ENCODE measurements at places on chromosomes 11 and 22. TPM values are rescaled to one million over a fixed set of nuclear protein-coding genes. Genes with fewer than 3 reads are reported as not detected.

DNA sequence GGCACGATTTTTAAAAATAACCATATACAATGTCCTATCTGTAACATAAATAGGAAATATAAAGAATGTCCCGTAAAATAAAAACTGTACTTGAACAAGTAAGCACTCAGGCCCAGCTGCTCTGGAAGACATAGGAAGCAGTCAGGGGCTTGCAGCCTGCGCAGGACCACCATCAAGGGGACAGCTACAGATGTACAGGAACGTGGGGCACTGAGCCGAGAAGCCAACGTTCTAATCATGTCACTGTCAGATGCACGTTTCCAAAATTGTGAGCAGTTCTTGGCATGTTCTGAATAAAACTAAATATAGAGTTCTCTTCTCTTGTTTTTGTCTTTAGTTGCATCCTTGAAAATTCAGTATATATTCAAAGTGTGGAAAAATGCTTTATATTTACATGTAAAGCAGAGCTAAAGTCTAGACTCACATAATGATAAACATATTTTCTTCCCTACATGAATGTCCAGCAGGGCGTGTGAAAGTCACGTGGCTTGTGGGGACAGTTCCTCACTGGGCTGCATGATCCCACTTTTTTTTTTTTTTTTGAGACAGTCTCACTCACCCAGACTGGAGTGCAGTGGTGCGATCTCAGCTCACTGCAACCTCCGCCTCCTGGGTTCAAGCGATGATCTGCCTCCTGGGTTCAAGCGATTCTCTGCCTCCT, 28.4 kb upstream of the TSPAN18 start:
- DNase-seq, result no peak
- H3K36me3 ChIP-seq, result no peaks in the 10 kb centered on the region
- no peaks in the 10 kb centered on the region for H3K4me1 ChIP-seq

GRCh38 chr11:116101902-116102301, 597.7 kb upstream of the CADM1 start:
- H3K27ac ChIP-seq, result no peak overlapping the region
- H3K4me3 ChIP-seq, result no peak overlapping the region
- no peaks in the 10 kb centered on the region for H3K36me3 ChIP-seq

DNA sequence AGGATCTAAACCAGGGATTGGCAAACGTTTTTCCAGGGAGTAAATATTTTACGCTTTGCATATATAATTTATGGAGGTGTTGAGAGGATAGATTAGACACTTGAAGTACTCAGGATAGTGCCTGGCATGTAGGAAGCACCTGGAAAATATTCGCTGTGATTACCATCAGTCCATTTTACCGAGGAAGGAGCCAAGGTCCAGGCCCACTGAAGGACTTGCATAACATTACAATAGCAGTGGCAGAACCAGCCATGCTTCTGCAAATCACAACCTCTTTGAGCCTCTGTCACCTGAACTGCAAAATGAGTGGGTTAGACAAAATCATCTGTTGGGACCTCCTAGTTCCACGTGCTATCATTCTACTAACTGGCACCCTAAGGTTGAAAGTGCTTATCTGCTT, 5.4 kb downstream of the FUT4 start:
- H3K4me1 ChIP-seq, result peaks cover 55% of the 10 kb centered on the region
- no peaks in the 10 kb centered on the region for H3K36me3 ChIP-seq
- no peak for DNase-seq
- no peak overlapping the region for H3K4me3 ChIP-seq
- H3K27me3 ChIP-seq, result no peaks in the 10 kb centered on the region

- H3K27me3 ChIP-seq, result no peaks in the 10 kb centered on the region
- DNase-seq, result no peak
- no peak overlapping the region for H3K4me3 ChIP-seq
These were observed 1430.1 kb downstream of the LRRC4C start for GRCh38 chr11:40029391-40029790.

DNA sequence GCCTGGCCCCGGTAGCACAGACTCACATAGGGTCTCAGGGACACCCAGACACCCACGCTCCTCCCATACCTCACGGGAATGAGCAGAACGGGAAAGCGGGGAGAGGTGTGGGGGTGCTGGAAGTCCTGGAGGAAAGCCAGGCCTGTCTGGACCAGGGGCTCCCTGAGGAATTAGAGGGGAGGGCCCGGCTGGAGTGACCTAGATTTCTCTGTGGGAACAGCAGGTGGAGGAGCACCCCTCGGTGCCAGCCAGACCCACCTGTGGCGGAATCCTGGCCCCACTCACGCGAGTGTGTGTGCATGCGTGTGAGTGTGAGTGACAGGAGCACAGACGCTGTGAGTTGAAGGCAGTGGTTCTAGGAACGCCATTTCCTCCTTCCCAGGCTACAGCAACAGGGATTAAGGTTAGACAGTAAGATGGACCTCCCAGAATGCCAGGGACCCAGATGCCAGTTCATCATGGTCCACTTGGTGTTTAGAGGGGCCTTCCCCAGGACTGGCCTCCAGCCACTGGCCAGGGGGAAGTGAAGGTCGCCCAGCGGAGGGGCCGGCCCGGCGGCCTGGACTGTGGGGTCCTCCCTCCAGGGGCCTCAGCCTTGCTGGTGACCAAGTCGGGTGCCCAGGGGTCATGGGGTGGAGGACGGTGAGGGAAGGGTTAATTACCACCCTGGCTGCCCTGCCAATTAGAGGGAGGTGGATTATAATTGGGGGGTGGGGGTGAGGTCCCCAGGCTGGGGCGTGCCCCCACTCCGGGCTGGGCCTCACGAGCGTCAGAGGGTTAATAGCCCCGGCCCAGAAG, 1.0 kb downstream of the PKP3 start:
- no peaks in the 10 kb centered on the region for H3K27me3 ChIP-seq
- H3K4me1 ChIP-seq, result peaks cover 33% of the 10 kb centered on the region
- H3K36me3 ChIP-seq, result no peaks in the 10 kb centered on the region
- H3K4me3 ChIP-seq, result no peak overlapping the region
- no peak for DNase-seq

- no peaks in the 10 kb centered on the region for H3K27me3 ChIP-seq
- peak overlapping the region; percentile 25 for H3K27ac ChIP-seq
- peaks cover 4% of the 10 kb centered on the region for H3K4me1 ChIP-seq
- peak overlapping the region; percentile 80 for H3K4me3 ChIP-seq
These were observed 833 bp downstream of the SCUBE2 start for GRCh38 chr11:9090488-9091043.

GRCh38 chr11:12377106-12377823, at the start of gene PARVA:
Gene PARVA, plus strand, starts transcription at chr11:12377571. Its CDS starts 77 bp downstream, at chr11:12377648.
- H3K27me3 ChIP-seq, result no peaks in the 10 kb centered on the region
- no peak for DNase-seq
- H3K27ac ChIP-seq, result peak within 1 kb of the TSS; percentile 93
- no peaks in the 10 kb centered on the region for H3K36me3 ChIP-seq
- peak within 1 kb of the TSS; percentile 60 for H3K4me3 ChIP-seq

DNA sequence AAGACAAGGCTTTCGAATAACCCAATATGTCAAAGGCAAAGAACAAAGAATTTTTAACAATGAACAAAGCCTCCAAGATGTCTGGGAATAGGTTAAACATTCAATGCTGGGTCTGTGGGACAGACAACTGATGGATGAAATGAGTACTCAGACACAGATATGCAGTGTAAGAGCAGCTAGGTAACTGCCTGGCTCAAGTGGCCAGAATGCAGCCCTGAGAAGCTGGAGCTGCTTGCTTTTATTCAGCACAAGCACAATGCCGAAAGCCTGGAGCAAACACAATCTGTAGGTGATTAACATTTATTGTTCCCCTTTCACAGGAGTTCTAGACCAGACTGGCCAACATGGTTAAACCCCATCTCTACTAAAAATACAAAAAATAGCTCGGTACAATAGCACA, 24.0 kb downstream of the GLYAT start:
- no peak overlapping the region for H3K27ac ChIP-seq
- H3K4me3 ChIP-seq, result no peak overlapping the region
- DNase-seq, result no peak
- no peaks in the 10 kb centered on the region for H3K4me1 ChIP-seq
- no peaks in the 10 kb centered on the region for H3K27me3 ChIP-seq
- no peaks in the 10 kb centered on the region for H3K36me3 ChIP-seq

GRCh38 chr11:111205632-111206385, 39.7 kb upstream of the POU2AF2 start:
- H3K27ac ChIP-seq, result no peak overlapping the region
- H3K4me1 ChIP-seq, result no peaks in the 10 kb centered on the region
- no peaks in the 10 kb centered on the region for H3K36me3 ChIP-seq

GRCh38 chr11:44065161-44065661, 859 bp upstream of the ACCS start:
- H3K4me1 ChIP-seq, result peaks cover 19% of the 10 kb centered on the region
- H3K27me3 ChIP-seq, result no peaks in the 10 kb centered on the region
- H3K27ac ChIP-seq, result peak overlapping the region; percentile 83

GRCh38 chr22:24894220-24894975, 52.1 kb downstream of the LHFPL7 start:
- no peaks in the 10 kb centered on the region for H3K27me3 ChIP-seq
- H3K4me1 ChIP-seq, result peaks cover 10% of the 10 kb centered on the region
- no peak for DNase-seq
- no peaks in the 10 kb centered on the region for H3K36me3 ChIP-seq
- peak overlapping the region; percentile 57 for H3K27ac ChIP-seq

DNA sequence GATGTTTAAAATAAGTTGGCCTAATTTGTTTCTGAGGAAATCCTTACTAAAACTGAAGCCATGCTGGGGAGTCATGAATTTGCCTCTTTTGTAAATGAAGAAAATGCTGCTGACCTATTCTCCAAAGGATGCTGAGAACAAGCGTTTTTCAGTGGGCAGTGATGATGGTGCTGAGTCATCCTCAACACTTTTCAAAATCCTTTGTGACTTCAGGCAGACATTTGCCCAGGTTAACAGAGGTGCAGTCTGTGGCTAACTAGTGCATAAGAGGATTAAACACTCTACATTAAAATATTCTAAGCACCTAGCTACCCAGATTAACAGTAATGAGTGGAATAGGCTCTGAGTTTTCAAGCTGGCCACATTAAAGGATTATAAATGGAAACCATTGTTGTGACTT, 509.0 kb downstream of the DLG2 start:
- no peaks in the 10 kb centered on the region for H3K36me3 ChIP-seq
- no peaks in the 10 kb centered on the region for H3K4me1 ChIP-seq
- no peak overlapping the region for H3K4me3 ChIP-seq
- no peak for DNase-seq
- H3K27me3 ChIP-seq, result no peaks in the 10 kb centered on the region

- H3K4me3 ChIP-seq, result no peak overlapping the region
- no peaks in the 10 kb centered on the region for H3K36me3 ChIP-seq
- no peak overlapping the region for H3K27ac ChIP-seq
- H3K27me3 ChIP-seq, result no peaks in the 10 kb centered on the region
- no peak for DNase-seq
These were observed 46.9 kb upstream of the SLC22A25 start for GRCh38 chr11:63290285-63290684.

GRCh38 chr11:9820260-9820659, 156.4 kb downstream of the SWAP70 start:
- no peaks in the 10 kb centered on the region for H3K27me3 ChIP-seq
- no peak overlapping the region for H3K4me3 ChIP-seq
- no peak overlapping the region for H3K27ac ChIP-seq
- no peak for DNase-seq

- DNase-seq, result no peak
- H3K36me3 ChIP-seq, result no peaks in the 10 kb centered on the region
- no peak overlapping the region for H3K27ac ChIP-seq
- H3K4me1 ChIP-seq, result no peaks in the 10 kb centered on the region
- no peak overlapping the region for H3K4me3 ChIP-seq
- no peaks in the 10 kb centered on the region for H3K27me3 ChIP-seq
These were observed 499.8 kb upstream of the CHORDC1 start for GRCh38 chr11:90722552-90723190.

DNA sequence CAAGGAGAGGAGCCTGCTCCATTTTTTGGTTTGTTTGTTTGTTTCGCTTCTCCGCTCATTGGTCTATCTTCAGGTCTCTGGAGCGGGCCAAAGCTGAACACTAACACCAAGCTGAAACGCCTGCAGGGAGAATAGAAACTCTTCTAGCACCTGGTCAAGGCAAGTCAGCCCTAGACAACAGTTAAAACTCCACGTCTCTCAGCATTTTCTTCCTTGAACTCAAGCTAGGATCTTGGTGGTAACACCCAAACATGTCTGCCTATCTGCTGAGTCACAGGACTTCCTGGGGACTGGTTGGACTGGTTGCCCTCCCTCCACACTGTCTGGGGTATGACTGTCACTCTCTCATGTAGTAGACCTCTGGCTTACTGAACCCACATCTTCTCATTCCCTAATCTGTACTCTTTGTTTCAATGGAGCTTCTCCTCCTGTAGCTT, 23.9 kb upstream of the RBFOX2 start:
- no peak overlapping the region for H3K27ac ChIP-seq
- no peaks in the 10 kb centered on the region for H3K27me3 ChIP-seq
- no peak overlapping the region for H3K4me3 ChIP-seq
- no peaks in the 10 kb centered on the region for H3K36me3 ChIP-seq
- DNase-seq, result no peak
- H3K4me1 ChIP-seq, result no peaks in the 10 kb centered on the region

GRCh38 chr11:35066030-35066429, 72.9 kb upstream of the CD44 start:
- no peaks in the 10 kb centered on the region for H3K36me3 ChIP-seq
- no peak for DNase-seq
- H3K4me1 ChIP-seq, result peaks cover 56% of the 10 kb centered on the region
- H3K4me3 ChIP-seq, result no peak overlapping the region
- H3K27ac ChIP-seq, result peak overlapping the region; percentile 76

DNA sequence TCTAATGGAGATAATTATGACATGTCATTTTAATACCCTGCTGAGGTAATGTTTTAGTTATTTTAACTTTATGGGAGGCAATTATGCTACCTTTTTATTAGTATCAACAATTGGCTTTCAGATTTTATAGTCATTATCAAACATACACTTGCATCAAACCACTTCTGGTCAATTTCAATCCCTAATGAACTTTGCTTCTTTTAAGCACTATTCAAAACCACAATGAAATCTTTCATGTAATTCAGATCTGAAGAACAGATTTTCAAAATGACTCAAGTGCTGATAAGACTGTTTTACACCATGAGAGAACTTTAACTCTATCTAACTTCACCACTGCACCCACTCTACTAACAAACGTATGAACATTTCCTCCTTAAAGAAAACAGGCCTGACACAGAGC, 25.9 kb upstream of the CCDC34 start:
- H3K4me3 ChIP-seq, result no peak overlapping the region
- H3K4me1 ChIP-seq, result peaks cover 17% of the 10 kb centered on the region
- H3K27me3 ChIP-seq, result no peaks in the 10 kb centered on the region

- H3K4me1 ChIP-seq, result no peaks in the 10 kb centered on the region
- H3K27ac ChIP-seq, result no peak overlapping the region
- no peaks in the 10 kb centered on the region for H3K36me3 ChIP-seq
- H3K4me3 ChIP-seq, result no peak overlapping the region
- DNase-seq, result no peak
- no peaks in the 10 kb centered on the region for H3K27me3 ChIP-seq
These were observed 423.9 kb downstream of the SOX6 start for GRCh38 chr11:15932417-15932816.

RIMBP3B gene
- not detected for total RNA-seq

PDE3B gene
- total RNA-seq, result 10.1 TPM

KRTAP5-7 gene
- not detected for total RNA-seq

TEX54 gene
- not detected for total RNA-seq

ACR gene
- total RNA-seq, result not detected

OR5B21 gene
- total RNA-seq, result not detected

DUSP8 gene
- 2.9 TPM for total RNA-seq

Data from vagina (tissue), 2 donors.